ENCODE measurements at places on chromosomes 2 and 18. TPM values are rescaled to one million over a fixed set of nuclear protein-coding genes. Genes with fewer than 3 reads are reported as not detected.
A peak's percentile ranks its signal among the peaks of the same experiment; 100 is the strongest.

The ANKRD62 gene
- total RNA-seq: not detected

The SLC5A7 gene
- not detected for total RNA-seq

DNA sequence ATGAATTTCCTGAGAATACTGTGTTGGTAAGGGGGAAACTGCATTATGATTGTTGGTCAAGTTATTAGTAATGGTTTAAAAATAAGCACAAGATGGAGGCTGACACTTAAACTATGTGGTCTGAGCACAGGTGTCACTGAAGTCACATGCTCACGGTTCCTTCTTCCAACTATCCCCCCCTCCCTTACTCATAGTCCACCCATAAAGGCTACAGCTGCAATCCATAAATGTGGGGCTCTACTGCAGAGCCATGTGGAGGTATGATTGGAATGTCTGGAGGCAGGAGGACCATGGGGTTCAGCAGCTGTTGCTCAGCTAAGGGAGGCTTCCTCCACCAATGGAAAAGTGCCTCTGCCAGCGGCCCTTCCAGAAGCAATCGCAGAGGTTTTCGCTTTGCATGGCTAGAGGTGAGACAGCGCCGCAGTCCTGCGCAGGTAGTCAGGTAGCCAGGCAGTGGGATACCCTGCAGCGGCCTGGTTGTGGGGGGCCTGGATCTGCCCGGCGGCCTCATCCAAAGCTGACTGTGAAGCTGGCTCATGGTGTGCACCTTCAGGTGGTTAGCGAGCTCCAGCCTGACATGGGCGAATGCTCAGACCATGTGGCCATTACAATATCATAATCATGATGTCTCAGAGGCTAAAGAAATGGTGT lies 249.6 kb downstream of the DCDC2C start:
- no peak for DNase-seq

DNA sequence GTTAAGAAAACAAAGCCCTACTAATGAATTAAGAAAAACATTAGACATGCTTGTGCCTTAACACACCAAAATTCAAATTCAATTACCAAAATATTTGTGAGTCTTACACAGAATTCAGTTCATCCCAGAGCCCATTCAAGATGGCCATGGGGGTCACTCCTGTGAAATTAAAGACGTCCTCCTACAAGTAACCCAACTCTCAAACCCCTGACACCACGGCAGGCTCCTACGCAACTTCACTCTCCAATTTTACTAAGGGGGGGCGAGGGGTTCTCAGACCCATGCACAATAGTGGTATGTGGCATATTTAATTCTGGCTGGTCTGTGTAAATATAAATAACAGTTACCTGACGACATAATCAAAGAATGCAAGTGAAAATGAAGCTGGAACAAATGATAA lies 5.0 kb downstream of the ZNF516 start:
- no peak for DNase-seq

The PLEKHH2 gene
- total RNA-seq: 0.20 TPM

- no peak for DNase-seq
Measured at GRCh38 chr2:173239644-173240043, 115.0 kb upstream of the CDCA7 start.

GRCh38 chr18:73653251-73653650 lies 494.4 kb downstream of the FBXO15 start:
- no peak for DNase-seq

The ATG9A gene
- total RNA-seq: 52.9 TPM

GRCh38 chr2:221691571-221691970 lies 119.5 kb upstream of the EPHA4 start:
- no peak for DNase-seq

DNA sequence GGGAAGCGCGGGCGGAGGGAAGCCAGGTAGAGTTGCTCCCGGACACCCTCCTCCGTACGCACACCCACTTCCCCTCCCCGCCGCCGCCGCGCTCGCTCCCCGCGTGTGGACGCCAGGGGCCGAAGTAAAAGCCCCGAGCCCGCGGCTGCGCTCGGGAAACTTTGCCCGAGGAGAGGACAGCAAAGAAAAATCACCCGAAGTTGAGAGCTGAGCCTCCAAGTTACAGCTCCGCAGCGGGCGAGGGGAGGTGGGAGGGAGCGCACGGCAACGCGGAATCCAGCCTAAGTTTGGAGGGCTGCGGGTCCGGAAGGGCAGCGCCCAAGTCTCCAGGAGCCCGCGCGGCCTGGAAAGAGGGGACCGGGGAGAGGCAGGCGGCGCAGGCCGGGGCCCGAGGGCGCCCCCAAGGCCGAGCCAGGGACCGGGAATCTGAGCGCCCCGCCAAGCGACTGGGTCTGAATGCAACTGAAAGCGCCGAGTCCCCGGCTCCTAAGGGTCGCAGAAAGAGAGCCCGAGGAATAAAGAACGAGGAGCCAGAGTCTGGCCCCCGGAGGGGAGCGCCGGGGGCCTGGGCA lies 706 bp upstream of the BCL11A start:
- DNase-seq: peak; percentile 17

The SERPINB10 gene
- not detected for total RNA-seq
